NCI-H2081 treated with DMSO at 0.1 percent for 48 hours (cell line): ENCODE measurements at places on chromosomes 6 and 20.
A peak's percentile ranks its signal among the peaks of the same experiment; 100 is the strongest.

- no peak for DNase-seq
Observed at GRCh38 chr6:75813476-75814250, 64.6 kb downstream of the MYO6 start.

GRCh38 chr6:168865-169455 lies 123.3 kb upstream of the DUSP22 start:
- DNase-seq: peak; percentile 7

DNA sequence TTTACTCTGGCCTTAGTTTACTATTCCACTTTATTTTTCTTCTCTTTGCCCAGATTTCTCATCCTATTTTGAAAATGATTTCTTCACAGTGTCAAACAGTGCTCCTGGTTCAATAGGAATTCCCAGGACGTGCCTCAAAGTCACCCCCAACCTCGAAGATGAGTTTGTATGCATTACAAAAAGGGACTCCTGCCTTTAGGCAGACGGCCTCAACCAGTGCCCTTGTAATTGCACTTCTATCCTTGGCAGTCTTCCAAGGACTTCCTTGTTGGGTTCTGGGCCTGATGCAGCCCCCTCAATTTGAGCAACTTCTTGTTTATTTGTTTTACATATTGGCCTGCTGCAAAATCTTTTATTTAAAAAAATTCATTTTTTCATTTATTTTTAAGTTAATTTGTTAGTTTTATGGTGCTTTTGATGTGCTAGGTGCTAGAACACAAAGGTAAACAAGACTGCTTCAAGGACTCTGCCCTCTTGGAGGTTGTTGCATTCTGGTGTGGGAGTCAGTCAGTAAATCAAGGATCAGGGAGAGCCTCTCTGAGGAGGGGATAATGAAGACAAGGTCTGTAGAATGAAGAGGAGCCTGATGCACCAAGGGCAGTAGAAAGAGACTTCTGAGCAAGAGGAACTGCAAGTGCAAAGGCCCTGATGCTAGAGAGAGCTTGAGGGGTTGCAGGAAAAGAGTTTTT lies 181.5 kb upstream of the LAMP5 start:
- no peak for DNase-seq

DNA sequence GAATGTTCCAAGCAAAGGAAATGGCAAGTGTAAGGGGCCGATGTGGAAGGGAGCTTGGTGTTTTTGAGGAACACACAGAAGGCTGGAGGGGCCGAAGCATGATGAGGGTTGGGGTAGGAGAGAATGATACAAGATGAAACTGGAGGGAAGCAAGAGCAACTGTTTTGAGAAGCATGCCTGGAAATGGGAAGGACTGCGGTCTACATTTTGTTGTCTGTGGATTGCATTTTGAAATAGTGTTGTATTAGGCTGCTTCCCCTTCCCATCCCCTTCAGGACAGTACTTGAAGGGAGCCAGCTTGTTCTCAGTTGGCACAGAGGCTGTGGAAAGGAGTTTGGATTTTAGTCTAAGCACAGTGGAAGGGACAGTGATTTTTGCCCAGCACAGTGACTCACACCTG lies 2.2 kb downstream of the TM9SF4 start:
- DNase-seq: no peak

DNA sequence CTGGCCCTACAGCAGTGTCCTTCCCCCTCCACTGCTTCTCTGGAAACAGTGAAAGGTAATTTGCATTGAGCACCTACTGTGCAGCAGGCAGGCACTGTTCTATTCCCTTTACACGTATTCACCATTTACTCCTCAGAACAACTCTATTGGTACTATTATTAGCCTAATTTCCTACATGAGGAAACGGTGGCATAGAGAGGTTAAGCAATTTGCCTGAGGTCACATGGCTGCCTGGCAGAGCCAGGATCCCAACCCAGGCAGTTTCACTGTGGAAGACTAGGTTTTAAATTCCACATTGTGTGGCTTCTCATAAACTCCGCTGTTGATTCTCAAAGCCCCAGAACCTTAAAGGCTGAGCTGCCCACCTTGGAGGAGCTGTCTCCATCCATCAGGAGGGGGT lies 72.7 kb downstream of the CLIC5 start:
- no peak for DNase-seq

- no peak for DNase-seq
Observed at GRCh38 chr20:1499528-1500420, 8.6 kb upstream of the SIRPB2 start.

DNA sequence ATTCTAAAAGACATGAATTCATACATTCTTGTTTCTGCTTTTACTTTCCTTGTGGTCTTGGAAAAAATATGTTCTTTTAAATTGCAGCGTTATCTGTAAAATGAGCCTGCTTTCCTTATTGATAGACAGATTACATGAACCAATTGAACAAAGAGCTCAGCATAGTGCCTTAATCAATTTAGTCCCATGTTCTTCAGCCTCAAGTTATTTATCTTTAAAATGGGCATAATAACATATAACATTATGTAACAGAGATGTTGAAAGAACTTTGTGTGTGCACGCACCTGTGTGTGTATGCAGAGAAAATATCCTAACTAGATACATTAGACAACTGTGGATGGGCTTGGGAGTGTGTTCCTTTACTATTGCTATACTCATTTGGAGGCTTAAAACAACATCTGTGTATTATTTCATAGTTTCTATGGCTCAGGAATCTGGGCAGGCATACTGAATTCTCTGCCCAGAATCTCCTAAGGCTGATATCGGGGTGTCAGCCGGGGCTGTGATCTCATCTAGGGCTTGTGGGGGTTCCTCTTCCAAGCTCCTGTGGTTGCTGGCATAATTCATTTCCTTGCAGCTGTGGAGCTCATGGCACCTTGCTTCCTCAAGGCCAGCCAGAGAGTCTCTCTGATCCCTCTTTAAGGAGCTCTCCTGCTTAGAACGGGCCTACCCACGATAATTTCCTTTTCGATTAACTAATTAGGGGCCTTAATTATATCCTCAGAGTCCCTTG lies 194.1 kb downstream of the ARID1B start:
- no peak for DNase-seq

DNA sequence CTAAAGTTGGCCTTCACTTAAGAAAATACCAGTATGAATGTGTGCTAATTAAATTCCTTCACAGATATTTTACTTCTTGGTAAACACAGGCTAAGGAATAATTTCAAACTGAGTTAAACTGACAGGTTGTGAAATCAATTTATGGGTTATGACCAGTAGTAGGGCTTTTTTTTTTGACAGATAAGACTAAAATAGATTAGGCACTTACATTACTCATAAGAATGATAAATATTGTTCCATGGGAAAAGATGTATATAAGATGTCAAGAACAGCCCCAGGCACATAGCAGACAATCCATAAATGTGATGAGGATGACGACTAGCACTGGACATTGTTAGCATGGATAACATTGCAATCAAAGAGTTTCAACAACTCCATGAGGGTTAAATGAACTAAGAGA lies 22.9 kb downstream of the NT5E start:
- DNase-seq: no peak

- no peak for DNase-seq
Observed at GRCh38 chr6:19478273-19478672, 358.9 kb upstream of the ID4 start.

DNA sequence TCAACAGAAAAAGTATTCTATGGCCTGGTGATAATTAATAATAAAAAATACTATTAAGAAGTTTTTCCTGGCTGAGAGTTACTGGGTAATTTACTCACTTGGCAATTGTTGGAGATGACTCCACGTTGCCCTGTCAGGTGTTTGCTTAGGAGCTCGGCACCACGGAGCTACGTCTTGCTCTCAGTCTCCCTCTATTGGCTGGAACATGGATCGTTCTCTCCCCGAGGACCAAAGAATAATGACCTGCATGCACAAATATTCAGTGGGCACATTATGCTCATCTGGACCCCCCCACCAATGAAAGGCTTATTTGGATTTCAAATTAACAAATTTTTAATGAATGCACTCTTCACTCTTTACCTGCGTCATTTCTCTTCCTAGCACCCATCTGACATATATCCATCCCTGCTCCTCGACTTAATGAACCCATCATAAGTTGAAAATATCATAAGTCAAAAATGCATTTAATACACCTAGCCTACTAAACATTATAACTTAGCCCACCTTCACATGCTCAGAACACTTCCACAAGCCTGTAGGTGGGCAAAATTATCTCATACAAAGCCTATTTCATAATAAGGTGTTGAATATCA lies 71.0 kb upstream of the CD83 start:
- no peak for DNase-seq

DNA sequence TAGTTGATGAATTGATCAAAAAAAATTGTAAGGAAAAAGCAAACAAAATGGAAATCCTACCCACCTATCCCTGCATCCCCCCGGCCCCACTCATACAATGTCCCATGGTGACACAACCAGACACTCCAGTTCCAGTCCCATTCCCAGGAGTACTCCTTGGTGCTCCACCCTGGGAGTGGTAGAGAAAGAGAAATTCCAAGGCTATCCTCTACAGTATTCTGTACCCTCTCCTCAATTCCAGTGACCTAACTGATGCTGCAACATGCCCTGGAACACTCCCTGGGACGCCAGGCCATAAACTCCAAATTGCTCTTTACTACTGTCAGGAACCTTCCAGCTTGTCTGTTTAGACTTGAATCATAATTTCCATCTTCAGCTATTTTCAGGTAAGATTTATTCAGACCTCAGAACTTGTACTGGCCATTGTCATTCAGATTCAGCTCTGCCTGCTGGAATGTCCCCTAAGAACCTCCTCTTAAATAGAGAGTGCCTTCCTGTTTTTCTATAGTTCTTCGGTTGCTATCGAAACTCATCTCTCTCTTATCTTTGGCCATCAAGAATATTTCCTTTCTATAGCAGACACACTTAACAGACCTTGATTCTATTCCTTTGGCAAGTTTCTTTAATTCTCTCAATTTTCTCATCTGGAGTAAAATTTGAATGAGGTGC lies 8.7 kb downstream of the GPX6 start:
- no peak for DNase-seq

DNA sequence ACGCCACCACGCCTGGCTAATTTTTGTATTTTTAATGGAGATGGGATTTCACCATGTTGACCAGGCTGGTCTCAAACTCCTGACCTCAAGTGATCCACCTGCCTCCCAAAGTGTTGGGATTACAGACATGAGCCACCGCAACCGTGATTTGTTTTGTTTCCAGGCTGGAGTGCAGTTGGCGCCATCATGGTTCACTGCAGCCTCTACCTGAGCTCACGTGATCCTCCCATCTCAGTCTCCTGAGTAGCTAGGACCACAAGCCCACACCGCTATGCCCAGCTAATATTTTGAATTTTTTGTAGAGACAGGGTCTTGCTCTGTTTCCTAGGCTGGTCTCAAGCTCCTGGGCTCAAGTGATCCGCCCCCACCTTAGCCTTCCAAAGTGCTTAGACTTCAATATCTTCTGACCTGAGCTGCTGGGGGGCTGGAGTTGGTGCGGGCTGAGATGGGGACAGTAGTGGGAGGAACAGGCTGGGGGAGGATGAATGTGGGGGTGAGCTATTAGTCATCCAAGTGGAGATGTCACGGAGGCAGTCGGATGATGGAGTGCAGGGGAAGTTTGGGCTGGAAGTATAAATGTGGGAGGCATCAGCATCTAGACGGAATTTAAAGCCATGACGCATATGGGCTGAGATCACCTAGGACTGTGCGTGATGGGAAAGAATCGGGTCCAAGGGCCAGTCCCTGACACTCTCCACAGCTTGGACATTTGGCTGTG lies 23.1 kb upstream of the ZMYND8 start:
- DNase-seq: no peak
